ENCODE measurements at places on chromosomes 3 and 15.

- DNase-seq, result no peak
These were observed 8.9 kb upstream of the SPPL2A start for GRCh38 chr15:50774450-50774849.

DNA sequence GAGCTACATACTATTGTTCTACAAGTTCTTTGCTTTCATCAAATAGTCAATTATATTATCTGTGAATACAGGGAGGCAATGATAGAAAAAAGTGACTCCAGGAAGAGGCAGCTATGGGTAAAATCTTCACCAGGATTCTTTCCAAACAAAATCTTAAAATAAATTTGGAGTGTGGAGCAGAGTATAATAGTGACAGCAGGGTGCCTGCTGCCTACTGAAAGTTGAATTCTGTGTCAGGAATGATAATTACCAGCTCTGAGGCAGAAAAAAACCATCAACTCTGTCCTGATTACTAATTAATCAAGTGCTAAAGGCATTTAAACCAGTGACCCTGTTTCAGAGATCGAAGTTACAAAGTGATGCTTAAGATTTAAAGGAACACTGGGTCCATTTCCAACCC is 148.0 kb downstream of the DIPK2A start:
- no peak for DNase-seq

DNA sequence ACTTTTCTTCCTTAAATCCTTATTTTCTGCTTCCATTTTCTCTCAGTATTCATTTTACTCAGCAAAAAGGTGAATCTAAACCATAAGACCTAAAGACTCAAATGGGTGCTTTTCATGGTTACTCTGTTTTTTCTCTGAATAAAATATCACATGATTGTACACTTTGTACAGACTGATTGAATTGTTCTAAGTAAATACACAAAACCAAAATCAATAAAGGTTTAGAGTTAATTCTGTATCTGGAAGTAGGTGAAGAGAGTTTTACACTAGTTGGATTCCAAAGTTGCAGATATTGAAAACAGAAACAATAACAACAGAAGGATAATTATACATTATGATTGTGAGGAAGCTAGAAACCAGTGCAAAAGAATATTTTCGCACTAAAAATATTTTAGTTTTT is 546.2 kb downstream of the TUSC7 start:
- no peak for DNase-seq

- peak; percentile 12 for DNase-seq
These were observed 1.3 kb downstream of the SLC27A2 start for GRCh38 chr15:50183112-50183794.

DNA sequence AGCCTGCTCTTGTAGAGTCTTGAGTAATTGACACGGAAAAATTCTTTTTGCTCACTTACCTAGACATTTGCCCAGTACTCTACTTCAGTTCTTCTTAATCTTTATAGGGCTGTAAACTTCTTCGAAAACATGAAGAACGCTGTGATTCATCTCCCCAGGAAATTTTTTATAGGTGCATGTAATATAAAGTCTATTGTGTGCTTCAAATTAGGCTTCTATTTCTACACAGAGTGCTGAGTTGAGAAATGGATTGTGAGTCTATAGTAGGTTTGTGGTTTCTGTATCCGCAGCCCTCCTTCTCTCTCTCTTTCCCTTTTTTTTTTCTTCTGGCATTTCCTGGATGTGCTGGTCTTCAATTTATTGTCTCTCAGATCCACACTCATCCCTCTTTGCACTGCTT is 183.3 kb upstream of the DCBLD2 start:
- DNase-seq, result no peak

- no peak for DNase-seq
These were observed 34.3 kb upstream of the ADCY5 start for GRCh38 chr3:123483146-123483545.

- DNase-seq, result no peak
These were observed 10.6 kb upstream of the SPRED1 start for GRCh38 chr15:38242055-38242454.

GRCh38 chr3:59407425-59407824 is 357.6 kb upstream of the CFAP20DC start:
- peak; percentile 15 for DNase-seq

- peak; percentile 86 for DNase-seq
These were observed 41.1 kb upstream of the SEC61A1 start for GRCh38 chr3:128011140-128011539.

DNA sequence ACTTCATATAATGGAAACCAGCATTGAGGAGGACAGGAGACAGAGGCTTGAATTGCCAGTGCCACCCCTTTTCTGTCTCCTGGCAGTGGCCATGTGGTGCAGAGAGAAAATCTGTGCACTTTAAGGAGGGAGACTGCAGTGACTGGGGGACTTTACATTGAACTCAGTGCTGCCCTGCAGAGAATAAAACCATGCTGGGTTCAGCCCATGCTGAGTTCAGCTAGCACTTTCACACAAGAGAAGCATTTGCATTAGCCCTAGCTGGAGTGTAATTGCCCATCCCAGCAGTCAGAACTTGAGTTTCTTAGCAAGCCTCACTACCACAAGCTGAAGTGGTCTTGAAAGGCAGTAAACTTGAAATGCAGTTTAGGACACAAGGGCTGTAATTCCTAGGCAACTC is 677.5 kb downstream of the ZPLD1 start:
- DNase-seq, result peak; percentile 15

GRCh38 chr3:5138214-5138981 is 16.3 kb downstream of the ARL8B start:
- DNase-seq, result no peak

- peak; percentile 6 for DNase-seq
These were observed 101.9 kb upstream of the KCNH8 start for GRCh38 chr3:19046440-19046839.

DNA sequence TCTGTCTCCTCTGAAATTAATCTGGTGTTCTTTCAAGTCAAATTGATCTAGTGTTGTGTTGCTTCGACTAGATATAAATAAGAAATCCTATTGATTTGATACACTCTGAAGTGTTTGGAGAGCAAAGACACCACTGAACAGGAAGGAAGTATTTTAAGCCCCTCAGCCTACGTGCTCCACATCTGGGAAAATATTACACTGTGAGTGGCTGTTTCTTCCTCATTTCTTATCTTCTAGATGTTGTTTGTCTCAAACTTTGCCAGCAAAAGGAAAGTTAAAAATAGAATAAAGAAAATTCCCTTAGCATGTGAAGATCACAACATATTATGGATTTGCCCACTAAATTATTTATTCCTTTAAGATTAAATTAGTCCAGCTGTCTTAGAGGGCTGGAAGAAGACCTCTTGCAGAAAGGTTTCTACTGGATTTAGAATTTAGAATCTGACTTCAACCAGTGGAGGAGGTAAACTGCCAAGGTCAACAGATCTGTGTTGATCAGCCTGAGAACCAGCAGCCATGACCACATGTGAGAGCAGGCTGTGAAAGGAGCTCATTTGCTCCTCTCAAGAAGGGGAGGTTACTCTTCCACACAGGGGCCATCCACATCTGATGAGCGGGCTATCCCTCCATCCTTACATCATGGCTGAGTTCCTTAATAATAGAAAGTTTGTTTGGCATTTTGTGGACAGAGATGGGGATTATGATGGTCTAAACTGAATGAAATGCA is 46.3 kb upstream of the ACKR4 start:
- DNase-seq, result no peak

Data from H7 (cell line).